ENCODE measurements at places on chromosomes 7 and 10. TPM values are rescaled to one million over a fixed set of nuclear protein-coding genes. Genes with fewer than 3 reads are reported as not detected.

The LIPN gene
- total RNA-seq: 0.93 TPM

The EMX2 gene
- not detected for total RNA-seq

The PON1 gene
- total RNA-seq: not detected

The SSC4D gene
- 4.3 TPM for total RNA-seq

The HOXA1 gene
- total RNA-seq: 0.28 TPM

The SNCG gene
- 8.9 TPM for total RNA-seq

The GOLGA7B gene
- total RNA-seq: 0.28 TPM

The TEX36 gene
- total RNA-seq: not detected

The KMT2C gene
- total RNA-seq: 18.5 TPM

The ACTL6B gene
- total RNA-seq: not detected

The KIF11 gene
- total RNA-seq: 20.8 TPM

The NKX2-3 gene
- total RNA-seq: not detected

The TRIM50 gene
- not detected for total RNA-seq

The TMEM178B gene
- total RNA-seq: not detected

The LRRC4 gene
- total RNA-seq: 12.6 TPM

The SFRP4 gene
- not detected for total RNA-seq

The CFAP43 gene
- 0.09 TPM for total RNA-seq

The NYAP1 gene
- total RNA-seq: 0.65 TPM

The OPALIN gene
- total RNA-seq: not detected

The CACNB2 gene
- not detected for total RNA-seq
